ENCODE measurements at places on chromosomes 1 and 21.
A peak's percentile ranks its signal among the peaks of the same experiment; 100 is the strongest.

GRCh38 chr1:209755926-209756614 lies at the start of gene TRAF3IP3:
TRAF3IP3 (plus strand) TSS chr1:209756053; CDS start chr1:209760040, 3,987 bp downstream.
- no peak for DNase-seq

DNA sequence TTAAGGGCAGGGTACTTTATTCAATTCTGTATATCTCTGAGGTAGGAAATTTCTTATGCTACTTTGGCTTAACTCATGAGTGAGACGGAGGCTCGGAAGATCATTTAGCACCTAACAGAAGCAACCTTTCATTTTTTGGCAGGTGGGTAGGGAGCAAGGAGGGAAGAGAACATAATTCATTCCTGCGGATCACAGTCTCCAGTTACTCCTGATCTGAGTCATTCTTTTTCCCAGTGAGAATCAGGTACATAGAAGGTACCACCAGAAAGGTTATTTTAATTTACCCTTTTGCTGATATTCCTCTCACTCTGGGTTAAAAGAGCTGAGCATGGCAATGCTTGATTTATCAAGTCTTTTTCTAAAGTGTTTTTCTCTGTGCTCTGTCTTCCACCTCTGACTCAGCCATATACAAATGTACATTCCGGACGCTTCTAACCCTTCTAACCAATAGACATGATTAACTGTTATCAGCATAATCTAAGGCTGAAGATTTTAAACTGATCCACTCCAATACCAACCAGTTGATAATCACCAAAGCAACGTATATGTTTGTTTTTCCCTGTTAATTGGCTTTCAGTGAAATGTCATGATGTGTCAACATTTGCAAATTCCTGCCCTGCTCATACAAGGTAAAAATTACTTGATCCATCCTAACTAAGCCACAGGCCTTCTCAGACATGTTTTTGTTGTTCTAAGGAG lies 271.7 kb downstream of the DUSP10 start:
- no peak for DNase-seq

- DNase-seq: no peak
These were observed 317.0 kb downstream of the BARHL2 start for GRCh38 chr1:90400131-90400530.

GRCh38 chr1:240351690-240352089 lies 260.0 kb downstream of the FMN2 start:
- DNase-seq: no peak

DNA sequence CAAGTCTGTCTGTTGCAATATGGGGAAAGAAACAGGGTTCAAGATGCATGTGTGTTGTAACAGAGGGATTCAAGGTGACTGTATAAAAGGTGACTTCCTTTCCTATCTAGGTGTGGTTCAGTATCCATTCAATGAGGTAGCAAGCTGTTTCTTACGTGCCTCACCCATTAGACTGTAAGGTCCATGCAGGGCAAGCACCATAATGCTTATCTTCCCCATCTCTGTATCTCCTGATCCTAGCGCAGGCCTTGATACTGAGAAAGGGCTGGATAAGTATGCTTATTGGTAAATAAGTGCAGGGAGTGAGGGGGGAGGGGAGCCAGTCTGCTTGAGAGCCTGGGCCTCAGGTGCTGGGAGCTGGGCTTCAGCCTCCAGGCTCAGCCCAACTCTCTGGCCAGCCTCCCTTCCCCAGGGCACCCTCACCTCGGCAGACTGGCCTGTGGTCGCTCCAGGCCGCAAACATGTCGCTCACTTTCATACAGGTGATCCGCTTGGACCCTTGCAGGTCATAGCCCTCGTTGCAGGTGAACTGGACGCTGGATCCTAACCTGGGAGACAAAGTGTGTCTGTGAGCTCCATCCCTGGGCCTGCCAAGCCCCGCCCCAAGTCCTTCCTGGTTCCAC lies 44.5 kb upstream of the HMGB4 start:
- no peak for DNase-seq

DNA sequence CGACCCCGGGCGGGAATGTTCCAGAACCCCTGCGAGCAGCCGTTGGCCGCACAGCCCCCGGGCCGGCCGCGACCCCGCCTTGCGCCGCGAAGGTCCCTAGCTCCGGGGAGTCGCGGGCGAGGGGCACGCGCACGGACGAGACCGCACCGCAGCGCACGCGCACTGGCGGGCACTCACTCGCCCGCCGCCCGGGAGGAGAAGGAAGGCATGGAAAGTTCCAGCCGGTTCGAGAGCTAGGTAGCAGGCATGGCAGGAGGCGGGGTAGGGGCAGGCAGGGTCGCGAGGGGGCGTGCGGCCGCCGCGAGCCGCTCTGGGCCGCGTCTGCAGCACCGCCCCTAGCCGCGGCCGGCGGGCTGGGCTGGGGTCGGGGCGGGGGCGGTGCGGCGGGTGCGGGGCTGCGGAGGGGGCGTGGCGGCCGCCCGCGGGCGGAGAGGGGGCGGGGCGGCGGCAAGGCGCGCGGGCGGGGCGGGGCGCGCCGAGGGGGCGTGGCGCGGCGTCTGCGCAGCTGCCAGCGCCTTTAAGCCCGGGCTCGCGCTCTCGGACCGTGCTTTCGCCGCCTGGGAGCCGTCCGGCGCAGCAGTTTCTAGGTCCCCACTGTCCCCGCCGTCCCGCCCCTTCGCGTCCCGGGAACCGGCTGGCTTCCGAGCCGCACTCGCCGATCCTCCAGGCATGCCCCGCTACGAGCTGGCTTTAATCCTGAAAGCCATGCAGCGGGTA lies at the start of the genes MRPS6 and SLC5A3:
MRPS6 (plus strand) TSS at position 547 of the 717 bp plus-strand sequence; CDS start at position 670, 123 bp downstream.
SLC5A3 (plus strand) TSS at position 547 of the 717 bp plus-strand sequence. CDS start 21,621 bp downstream, outside the sequence.
- peak; percentile 70 for DNase-seq

DNA sequence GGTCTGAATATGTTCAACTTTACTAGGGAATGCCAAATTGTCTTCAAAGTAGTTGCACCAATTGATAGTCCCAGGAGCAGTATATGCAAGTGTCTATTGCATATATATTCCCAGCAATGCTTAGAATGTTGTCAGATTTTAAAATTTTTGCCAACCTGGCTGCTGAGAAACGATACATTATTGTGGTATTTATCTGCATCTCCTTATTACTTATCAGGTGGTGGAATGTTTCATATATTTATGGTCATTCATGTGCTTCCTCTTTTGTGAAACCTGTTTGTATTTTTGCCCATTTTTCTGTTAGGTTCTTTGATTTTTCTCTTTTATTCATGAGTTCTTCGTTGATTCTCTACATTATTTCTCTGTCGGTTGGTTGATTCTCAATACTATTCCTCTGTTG lies 39.5 kb downstream of the COLGALT2 start:
- DNase-seq: no peak

GRCh38 chr21:37742532-37742931 lies 173.7 kb downstream of the KCNJ6 start:
- DNase-seq: no peak

GRCh38 chr1:83083589-83084224 lies 915.2 kb downstream of the TTLL7 start:
- no peak for DNase-seq

DNA sequence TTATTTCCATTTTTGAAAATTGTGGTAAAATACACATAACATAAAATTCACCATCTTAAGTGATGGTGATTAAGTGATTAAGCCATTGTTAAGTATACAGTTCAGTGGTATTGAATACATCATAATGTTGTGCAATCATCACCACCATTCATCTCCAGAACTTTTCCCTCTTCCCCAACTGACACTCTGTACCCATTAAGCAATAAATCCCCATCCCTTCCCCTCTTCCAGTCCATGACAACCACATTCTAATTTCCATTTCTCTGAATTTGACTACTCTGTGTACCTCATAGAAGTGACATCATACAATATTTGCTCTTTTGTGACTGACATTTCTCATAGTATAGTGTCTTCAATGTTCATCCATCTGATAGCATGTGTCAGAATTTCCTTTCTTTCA lies 124.8 kb downstream of the DISC1 start:
- DNase-seq: no peak

DNA sequence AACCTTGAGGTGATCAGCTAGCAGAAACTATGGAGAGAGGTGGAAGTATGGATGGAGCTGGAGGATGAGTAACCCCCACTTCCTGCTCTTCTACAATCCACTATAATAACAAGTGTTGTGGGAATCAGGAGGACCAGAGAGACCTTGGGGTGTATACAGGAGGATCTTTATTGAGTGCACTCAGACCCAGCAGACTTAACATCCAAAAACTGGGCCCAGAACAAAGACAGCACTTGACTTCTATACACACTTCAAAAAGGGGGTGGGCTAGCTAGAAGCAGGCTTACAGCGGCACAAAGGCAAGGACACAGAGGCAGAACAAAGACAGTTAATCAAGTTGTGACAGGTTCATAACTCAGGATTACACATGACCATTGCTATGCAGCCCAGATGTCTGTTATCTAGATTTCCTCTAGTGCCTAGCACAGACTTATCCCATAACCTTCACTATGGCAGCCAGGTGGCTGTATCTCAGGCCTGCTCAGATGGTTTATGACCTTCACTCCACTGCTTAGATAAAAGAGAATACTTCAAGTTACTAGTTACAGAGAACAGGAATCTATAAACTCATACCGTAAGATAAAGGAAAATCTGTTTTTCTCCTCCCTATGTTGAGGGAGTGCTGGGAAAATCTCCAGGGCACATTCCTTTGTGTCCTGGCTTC lies 36.1 kb upstream of the PADI2 start:
- no peak for DNase-seq

- DNase-seq: no peak
These were observed 973.5 kb upstream of the B3GALT2 start for GRCh38 chr1:194159941-194160340.
